ENCODE measurements at places on chromosomes 6 and 20. TPM values are rescaled to one million over a fixed set of nuclear protein-coding genes. Genes with fewer than 3 reads are reported as not detected.

DNA sequence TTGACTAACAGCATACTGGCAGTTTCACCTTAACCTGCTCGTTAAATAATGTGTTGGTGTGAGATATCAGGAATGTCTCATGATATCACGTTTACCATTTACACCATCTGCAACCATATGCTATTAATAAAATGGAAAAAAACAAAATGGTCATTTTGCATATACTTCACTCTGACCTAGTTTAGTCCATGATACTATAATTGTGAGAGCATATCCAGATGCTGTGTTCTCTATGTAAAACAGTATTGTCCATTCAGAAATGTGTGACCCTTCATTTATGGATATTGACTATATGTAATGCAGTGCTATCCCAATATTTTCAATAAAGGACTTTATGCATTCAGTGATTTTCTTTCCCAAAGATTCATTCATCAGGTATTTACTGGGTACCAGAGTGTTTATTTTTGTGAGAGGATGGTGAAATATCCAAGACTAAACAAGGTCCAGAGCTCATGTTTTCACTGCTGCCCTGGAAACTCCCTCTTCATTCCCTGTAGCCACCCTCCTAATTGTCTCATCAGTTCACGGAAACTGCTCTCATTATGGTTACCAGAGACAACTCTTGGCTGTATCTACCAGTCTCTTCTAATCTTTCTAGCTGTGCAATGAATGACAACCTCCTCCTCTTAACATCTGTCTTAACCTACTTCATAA lies 25.7 kb upstream of the HINT3 start:
- DNase-seq = no peak

SLC13A3 gene
- not detected for total RNA-seq

- no peak for DNase-seq
These were observed 10.9 kb upstream of the F13A1 start for GRCh38 chr6:6331393-6331792.

- DNase-seq = no peak
These were observed 53.6 kb downstream of the CDS2 start for GRCh38 chr20:5180421-5180820.

MYBL2 gene
- 80.3 TPM for total RNA-seq

GRCh38 chr6:146884728-146885127 lies 286.0 kb downstream of the ADGB start:
- DNase-seq = no peak

- DNase-seq = no peak
These were observed 163.6 kb downstream of the SLC16A10 start for GRCh38 chr6:111250791-111251354.

DNA sequence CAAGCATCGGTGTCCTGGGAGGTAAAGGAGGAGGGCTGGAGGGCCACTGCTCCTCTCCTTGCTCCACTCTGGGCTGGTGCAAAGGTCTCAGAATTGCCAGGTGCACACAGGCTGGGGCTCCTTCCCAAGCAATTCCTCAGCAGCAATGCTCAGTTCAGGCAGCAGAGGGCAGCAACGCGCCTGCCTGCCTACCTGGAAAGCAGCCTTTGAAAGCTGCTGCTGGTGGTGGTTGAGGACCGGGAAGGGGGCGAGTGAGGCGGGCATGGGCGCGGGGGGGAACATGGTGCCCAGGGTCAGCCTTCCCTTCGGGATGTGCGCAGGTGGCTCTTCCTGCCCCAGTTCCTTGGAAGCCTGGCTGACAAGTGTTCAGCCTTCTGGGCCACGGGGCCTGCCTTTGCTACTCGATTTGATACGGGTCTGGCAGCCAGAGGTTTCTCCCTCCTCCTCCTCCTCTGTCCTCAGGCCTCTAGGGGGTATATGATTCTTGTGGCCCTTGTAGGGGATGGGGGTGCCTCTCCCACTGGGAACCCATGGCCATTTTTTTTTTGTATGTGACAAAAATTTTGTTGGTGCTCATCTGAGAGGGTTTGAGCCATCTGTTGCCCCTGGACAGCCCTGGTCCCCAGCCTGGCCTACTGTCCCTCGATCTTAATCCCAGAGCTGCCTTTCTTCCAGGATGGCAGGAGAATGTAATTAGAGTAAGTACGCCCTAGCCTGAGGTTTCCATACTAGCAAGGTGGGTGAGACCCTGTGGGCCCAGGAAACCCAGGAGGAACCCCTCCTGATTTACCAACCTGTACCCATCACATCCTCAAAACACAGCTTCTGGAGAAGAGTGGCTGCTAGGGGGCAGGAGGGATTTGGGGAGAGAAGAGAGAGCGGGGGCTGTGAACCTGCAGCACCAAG lies 20.1 kb downstream of the MRPS18A start:
- peak; percentile 87 for DNase-seq

DNA sequence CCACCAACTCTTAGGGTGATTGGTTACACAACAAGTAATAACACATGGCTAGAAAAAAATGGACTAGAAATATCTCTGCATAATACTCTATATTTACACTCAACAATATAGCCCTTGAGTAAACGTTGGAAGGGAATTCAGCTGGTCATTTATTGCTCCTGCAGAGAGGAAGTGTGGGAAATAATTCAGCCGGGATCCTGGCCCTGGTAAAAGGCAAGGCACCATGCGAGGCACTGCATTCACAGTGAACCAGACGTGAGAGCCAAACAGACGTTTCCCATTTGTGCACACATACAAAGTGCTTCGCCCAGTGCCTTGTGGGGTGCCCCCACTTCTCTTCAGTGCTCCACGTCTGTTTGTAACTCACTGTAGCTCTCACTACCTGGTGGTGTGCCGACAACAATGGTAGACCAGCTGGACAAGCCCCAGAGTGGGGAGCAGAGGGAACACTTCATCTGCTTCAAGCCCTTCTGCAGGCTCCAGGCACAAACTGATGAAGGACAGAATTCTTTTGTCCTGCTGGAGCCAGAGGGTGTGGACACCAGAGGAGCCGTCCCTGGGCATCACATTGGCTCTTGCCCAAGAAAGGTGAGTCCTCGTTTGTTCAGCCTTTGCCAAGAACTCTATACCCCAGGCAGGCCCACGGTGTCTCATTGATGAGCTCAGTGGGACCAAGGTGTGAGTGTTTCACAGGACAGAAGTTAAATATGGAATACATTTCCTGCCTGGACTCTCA lies 18.8 kb downstream of the SYNDIG1 start:
- no peak for DNase-seq

GRCh38 chr6:53894091-53894490 lies 99.3 kb downstream of the LRRC1 start:
- DNase-seq = peak; percentile 79

GRIK2 gene
- total RNA-seq = not detected

DNA sequence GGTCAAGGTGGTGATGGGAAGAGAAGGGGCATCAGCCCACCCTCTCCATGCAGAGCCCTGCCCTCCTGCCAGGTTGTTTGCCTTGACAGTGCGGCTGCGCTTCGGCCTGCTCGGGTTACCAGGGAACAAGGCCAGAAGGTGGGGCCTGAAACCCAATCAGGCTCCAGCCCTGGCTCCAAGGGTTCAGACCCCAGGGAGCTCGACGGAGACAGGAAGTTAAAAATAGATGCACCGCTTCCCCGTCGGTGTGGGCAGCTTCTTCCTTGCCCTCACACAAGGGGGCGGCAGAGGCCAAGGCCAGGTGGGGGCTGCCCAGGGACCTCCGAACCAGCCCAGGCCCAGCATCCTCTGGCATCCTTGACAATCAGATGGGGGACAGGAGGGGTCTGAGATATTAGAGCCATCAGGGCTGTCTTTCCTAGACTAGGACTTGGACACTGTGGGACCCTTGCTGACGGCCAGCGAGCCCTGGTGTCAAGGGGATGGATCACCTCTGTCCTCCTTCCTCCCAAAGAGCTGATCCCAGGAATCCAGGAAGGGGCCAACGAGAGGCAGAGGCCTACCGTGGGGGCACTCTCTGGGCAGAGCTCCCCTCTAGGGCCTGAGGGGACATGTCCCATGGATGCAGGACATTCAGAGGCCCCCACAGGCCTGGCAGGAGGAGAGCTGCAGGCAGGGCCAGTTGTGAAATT lies 65.2 kb downstream of the RIPOR3 start:
- peak; percentile 51 for DNase-seq

DNA sequence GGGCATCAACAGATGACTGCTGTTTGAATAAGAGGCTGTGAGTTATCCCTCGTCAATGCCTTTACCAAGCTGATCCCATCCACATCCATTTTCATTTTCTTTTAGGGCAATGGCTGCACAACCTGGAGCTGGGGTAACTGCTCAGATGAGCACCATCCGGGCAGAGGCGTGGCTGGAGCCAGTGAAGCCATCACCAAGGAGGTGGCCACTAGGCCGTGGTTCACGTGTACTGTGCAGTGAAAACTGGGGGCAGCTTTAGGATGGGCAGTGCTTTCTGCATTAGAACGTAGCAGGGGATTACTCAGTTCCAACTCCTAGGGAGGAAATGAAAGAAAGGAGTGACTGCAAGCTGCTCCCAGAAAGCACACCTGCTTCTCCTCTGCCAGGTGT lies 51.2 kb downstream of the RRBP1 start:
- DNase-seq = no peak

DNA sequence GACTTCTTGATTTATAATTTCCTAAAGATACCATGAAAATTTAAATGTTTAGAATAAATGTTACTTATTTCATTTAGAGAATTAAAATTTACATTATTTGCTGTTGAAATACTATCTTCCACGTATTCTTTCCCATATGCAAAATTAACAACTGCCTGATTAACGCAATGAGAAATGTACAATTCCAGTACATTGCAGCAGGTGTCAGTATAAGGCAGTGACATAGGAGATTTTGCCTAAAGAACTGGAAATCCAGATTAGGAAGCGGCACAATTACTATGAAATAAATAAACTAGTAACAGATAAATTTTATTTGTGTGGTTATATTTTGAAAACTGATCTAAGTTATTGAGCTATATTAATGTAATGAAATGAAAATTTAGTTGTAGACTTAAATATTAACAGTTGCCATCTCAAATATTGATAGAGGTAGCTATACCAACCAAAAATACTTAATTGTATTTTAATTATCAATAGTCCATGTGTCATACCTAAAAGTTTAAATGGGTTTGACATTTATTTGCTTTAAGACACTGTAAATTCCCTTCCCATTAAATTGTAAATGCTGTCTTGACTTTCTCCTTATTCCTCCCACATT lies 300.2 kb downstream of the UTRN start:
- no peak for DNase-seq

DNA sequence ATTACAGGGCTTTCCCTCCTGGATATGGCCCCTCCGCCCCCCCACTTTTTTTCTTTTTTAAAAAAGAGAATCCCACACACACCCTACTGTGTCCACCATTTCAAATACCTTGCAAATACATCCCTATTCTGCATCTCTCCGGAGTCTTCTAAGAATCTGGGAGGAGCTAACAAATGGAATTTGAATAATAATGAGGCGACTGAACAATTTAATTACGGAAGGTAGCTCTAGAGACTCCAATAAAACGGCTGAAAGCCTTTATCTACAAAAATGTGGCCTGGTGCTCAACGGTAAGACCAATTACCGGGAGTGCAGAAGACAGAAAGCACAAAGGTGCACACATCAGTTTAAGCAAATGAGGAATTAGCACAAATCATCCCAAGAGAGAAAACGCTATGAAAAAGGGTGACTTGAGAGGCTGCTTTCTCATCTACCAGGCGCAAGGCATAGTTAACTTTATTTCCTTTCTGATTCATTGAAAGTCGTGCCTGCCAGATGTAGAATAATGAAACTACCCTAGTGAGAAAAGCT lies 1.8 kb downstream of the RRAGD start:
- no peak for DNase-seq

DNA sequence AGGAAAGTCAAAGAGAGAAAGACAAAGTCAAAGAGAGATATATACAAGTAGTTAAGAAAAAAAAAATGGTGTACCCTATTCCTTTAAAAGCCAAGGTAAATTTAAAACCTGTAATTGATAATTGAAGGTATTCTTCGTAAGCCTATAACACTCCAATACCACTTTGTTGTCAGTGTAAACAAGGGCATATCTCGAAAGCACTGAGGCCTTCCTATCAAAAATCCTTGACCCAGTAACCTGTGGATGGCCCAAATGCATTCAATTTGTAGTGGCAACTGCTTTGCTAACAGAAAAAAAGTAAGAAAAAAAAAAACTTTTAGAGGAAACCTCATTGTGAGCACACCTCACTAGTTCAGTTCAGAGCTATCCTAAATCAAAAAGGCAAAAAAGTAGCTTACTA lies 39.3 kb upstream of the SAMD3 start:
- DNase-seq = no peak

FNDC1 gene
- total RNA-seq = not detected

GRCh38 chr6:25954756-25955155 lies 7.8 kb upstream of the TRIM38 start:
- DNase-seq = no peak

DNA sequence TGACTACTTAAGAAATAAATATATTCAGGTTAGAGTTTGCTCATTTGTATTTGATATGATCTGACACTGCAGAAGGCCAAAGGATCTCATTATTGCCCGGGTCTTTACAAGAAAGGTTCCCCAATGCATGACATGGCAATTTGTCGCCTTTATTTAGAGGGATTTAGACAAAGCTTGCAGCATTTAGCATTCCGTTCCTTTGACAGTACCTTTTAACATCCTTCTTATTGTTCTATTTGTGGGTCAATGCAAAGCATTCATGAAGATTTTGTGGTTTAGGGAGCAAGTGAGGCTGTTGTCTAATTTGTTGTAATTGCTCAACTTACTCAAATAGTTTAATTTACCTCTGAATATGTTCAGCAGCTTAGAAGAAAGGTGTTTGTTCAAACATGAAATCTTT lies 230.8 kb upstream of the FLRT3 start:
- no peak for DNase-seq

GRCh38 chr6:8738951-8739350 lies 303.6 kb upstream of the SLC35B3 start:
- no peak for DNase-seq

- no peak for DNase-seq
These were observed 58.0 kb upstream of the TMEM200A start for GRCh38 chr6:130307752-130308361.

DNA sequence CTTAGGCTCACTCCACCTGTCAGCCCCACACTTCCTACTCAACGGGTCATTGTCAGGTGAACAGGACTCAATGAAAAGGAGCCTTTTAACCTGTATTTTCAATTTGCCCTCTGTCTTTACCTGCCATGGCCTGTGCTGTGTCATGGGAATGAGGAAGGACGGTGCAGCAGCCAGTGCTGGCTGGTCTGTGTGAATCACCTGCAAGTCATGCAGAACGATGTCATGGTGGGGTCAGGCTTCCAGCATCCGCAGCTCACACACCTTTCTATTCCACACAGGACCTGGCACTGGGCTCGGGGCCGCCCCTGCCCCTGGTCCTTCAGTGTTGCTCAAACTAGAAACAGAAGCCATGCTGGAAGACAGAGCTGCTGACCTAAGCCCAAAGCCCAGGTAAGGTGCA lies 188.7 kb upstream of the GMDS start:
- DNase-seq = no peak

GRCh38 chr6:130138116-130138908 lies 84.4 kb downstream of the SAMD3 start:
- DNase-seq = no peak

SH3BGRL2 gene
- total RNA-seq = 0.12 TPM

VEGFA gene
- 28.9 TPM for total RNA-seq

DNA sequence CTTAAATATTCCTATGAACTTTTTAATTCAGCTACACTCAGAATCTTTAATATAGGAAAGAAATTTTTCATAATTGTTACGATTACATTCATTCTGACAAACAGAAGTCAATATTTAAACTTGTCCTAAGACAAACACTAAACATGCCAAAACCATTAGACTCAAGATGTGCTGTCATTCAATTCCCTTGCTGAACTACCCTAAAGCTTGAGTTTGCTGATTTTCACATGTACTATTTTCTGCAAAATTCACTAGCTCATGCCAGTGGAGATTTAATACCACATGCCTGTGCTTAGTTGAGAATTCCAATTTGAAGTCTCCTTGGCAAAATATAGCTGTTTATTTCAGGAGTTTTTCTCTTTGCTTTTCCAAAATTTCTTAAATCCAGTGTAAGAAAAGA lies 448.0 kb downstream of the COL12A1 start:
- no peak for DNase-seq
